ENCODE measurements at places on chromosomes 12 and 14.

DNA sequence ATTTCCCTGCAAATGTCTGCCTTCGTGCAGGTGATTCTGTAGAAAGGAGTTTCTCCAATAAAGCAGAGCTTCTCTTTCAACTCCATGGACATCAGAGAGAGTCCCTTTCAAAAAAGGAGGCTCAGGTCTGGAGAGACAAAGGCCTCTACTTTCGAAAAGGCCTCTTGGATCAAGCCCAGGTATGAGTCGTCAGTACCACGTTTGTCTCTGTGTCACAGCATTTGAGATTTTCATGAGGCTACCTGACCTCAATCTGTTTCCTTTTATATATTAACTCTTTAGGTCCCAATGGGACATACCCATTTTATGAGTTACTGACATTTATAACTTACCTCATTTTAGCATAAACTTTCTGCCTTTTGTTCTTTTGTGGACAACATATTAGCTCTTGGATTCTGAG lies 290.8 kb downstream of the RPAP3 start:
- no peak for DNase-seq

DNA sequence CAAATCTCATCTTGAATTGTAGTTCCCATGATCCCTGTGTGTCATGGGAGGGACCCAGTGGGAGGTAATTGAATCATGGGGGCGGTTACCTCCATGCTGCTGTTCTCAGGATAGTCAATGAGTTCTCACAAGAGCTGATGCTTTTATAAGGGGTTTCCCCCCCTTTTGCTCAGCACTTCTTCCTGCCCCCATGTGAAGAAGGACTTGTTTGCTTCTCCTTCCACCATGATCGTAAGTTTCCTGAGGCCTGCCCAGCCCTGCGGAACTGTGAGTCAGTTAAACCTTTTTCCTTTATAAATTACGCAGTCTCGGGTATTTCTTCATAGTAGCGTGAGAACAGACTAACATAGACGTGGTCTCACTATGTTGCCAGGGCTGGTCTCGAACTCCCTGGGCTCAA lies 56.1 kb upstream of the EIF5 start:
- DNase-seq, result no peak

GRCh38 chr14:50060871-50061663 lies 55.3 kb downstream of the VCPKMT start:
- peak; percentile 56 for DNase-seq

DNA sequence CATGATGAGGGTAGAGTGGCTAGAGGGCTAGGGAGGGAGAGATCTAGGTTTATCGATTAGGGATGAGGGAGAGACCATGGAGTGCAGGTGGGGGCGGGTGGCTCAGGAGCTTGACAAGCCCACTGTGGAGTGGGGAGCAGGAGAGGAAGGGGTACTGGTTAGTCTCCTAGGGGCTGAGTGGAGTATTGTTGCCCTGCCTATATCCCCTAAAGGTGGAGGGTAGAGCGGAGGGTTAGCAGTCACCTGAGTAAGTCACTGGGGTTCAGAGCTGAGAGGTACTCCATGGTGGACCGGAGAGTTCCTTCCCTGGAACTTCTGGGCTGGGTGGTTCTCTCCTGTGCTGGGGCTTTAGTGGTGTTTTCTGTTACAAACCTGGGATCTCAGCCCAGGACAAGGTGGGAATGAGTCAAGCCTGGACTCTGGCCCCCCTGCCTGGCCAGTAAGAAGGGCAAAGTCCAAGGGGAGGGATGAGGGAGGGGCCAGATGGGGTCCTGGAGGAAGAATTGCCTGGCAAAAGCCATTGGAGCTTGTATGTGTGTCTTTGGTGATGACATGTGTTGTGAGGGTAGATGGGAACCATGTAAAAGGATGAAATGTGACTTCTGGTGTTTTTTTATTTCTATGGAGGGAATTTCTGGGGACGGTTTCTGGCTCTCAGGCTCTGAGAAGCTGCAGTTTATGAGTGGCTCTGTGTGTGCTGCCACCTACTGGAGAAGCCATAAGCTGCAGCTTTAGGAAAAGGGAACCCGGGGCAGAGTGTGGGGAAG lies at the start of gene CIDEB:
TSS of gene CIDEB (minus strand) at position 403 of the 767 bp plus-strand sequence. CDS start at position 284, 119 bp downstream.
- DNase-seq, result peak; percentile 80

DNA sequence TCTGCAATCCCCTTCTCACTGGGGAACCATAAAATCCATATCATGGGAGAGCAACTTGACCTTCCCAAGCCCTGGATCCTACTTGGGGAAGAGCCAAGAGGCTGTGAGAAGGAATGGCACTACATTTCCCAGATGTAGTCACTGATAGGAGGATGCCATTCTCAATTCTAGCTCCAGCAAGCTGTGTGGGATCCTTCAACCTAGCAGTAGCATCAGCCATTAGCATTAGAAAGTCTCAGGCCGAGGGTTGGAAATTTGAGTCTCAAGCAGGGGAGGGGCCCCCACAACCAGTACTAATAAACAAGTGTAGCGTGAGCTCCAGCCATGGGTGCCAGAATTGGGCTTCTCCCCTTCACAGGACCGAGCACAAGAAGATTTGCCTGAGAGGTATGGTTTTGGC lies 84.3 kb upstream of the NELL2 start:
- no peak for DNase-seq

DNA sequence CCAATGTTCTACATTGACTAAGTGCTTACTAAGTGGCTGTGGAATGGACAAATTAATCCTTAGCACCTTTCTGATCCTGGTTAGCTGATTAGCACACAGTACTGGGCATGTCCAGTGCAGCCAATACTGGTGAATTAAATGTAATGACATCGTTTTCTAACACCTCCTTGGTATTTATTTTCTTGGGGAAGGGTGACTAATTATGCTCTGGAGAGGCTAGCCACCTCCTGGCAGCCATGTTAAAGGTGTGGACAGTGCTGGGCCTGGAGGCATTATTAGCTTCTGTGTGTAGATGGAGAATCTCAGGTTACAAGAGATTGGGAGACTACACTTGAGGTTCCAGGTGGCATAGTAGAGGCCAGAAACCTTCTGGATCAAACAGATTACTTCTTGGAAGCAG lies 230.9 kb upstream of the DDHD1 start:
- no peak for DNase-seq

DNA sequence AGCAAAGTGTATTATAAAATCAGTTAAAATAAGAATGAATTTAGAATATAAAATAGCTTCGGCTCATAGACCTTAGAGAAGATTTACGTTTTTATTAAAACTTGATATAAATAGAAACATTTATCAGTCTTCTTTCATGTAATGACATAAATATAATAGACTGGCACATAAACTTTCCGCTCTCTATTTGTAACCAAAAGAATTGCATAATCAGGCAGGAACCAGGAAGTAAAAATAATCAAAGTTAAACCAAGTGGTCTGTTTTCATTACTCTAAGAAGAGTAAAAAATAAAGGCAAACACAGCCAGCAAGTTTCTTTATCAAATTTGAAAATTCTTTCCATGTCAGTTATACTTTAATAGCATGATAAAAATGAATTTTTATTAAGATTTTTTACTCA lies 46.3 kb upstream of the ATP2A2 start:
- no peak for DNase-seq

GRCh38 chr12:9961901-9962300 lies 9.3 kb upstream of the CLEC12A start:
- DNase-seq, result no peak

GRCh38 chr14:19823765-19824164 lies 20.2 kb downstream of the OR4N2 start:
- no peak for DNase-seq

- DNase-seq, result no peak
Observed at GRCh38 chr14:30005114-30005808, 77.6 kb upstream of the PRKD1 start.

- DNase-seq, result no peak
Observed at GRCh38 chr12:123266679-123267277, 4.9 kb downstream of the CDK2AP1 start.

DNA sequence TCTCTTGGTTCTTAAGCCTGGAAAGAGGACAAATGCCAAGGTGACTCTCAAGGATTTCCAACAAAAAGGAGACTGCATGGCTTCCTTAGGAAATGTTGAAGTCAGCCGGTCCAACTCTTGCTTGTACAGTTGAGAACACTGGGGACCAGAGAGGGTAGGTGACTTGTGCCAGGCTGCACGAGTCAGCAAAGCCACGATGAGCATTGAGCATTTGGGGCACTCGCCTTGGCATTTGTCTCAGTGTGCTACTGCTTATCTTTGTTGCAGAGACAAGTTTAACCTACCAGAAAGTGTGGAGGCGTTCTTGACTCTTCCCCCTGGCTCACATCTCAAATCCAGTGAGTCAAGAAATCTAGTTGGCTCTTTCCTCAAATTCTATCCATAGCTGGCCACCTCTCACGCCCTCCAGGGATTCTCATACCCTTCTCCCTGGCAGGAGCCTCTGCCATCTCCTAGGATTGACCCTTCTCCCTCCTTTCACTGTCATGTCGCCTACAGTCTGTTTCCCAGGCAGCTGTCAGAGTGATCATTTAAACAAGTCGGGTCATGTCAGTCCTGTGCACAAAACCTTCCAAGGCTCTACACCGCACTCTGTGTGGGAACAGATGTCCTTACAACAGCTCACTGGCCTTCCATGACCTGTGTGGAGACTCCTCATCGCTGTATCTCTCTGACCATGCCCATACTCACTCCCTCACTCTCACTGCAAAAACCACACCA lies 17.2 kb upstream of the KRT83 start:
- no peak for DNase-seq

- no peak for DNase-seq
Observed at GRCh38 chr14:102893452-102893851, 29.0 kb upstream of the AMN start.

Data from natural killer cell (primary cell).